Chondrocyte (in vitro differentiated cells): ENCODE measurements at places on chromosomes 11 and 22. TPM values are rescaled to one million over a fixed set of nuclear protein-coding genes. Genes with fewer than 3 reads are reported as not detected.
A peak's percentile ranks its signal among the peaks of the same experiment; 100 is the strongest.

Gene POTEH
- total RNA-seq, result not detected in 3 replicates

Gene CHRNA10
- 0.75 to 1.2 TPM (median 0.79 TPM) in 3 replicates for total RNA-seq

DNA sequence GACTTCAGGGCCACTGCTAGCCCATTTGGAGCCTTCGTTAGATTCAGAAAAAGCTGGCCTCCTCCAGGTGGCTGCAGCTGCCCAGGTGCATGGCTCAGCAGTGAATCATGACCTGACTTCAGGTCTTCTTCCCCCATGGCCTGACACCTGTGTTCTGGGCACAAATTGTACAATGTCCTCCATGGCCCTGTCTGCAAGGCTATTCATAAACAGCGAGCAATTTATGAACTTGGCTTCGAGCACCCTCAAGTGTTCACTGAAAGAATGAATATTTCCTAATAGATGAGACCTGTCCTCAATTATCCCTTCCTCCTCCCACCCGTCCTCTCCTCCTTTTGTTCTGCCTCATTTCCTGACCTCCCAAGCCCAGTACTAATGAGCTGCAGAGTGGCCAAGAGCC is 12.2 kb upstream of the VPS37C start:
- H3K27me3 ChIP-seq, result peaks cover 44% of the 10 kb centered on the region
- H3K36me3 ChIP-seq, result peaks cover 1% of the 10 kb centered on the region
- H3K4me3 ChIP-seq, result no peak overlapping the region

- H3K4me3 ChIP-seq, result no peak overlapping the region
- H3K4me1 ChIP-seq, result peaks cover 14% of the 10 kb centered on the region
- H3K36me3 ChIP-seq, result no peaks in the 10 kb centered on the region
- peak; percentile 52 for DNase-seq
- peaks cover 3% of the 10 kb centered on the region for H3K27me3 ChIP-seq
- H3K27ac ChIP-seq, result no peak overlapping the region
Observed at GRCh38 chr11:2744166-2744565, 44.4 kb upstream of the KCNQ1OT1 start.

Gene OR51B2
- total RNA-seq, result not detected in 3 replicates

Gene DEFB131B
- not detected in 3 replicates for total RNA-seq

Gene KREMEN1
- total RNA-seq, result 5.0 to 7.3 TPM (median 7.3 TPM) in 3 replicates

DNA sequence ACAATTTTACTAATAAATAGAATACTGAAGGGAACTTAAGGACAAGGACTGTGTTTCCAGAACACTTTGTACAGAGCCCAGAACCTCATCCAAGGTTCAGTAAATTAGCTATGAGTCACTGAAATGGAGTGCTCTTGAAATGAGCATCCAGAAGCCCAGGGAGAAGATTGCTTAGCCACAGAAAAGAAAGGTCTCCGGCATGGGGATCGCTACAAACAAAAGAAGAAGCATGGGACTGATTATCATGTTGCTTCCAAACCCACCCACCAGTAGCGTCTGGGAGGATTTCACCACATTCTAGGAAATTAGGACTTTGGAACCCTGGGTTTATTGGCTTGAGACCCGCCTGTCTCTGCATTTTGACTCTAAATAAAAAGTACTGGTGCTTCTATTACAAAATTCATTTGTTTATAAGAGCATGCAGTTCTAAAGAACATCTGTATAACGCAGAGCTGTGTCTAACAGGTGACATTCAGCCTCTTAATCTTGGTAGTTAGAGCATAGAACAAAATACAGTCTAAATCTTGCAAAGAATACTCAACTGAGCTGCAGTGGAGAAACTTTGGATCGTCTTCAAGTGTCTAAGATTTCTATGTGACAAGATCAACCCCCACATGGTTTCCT is 35.9 kb upstream of the SESN3 start:
- H3K4me1 ChIP-seq, result peaks cover 4% of the 10 kb centered on the region
- no peaks in the 10 kb centered on the region for H3K27me3 ChIP-seq
- no peaks in the 10 kb centered on the region for H3K36me3 ChIP-seq
- DNase-seq, result no peak
- no peak overlapping the region for H3K4me3 ChIP-seq

DNA sequence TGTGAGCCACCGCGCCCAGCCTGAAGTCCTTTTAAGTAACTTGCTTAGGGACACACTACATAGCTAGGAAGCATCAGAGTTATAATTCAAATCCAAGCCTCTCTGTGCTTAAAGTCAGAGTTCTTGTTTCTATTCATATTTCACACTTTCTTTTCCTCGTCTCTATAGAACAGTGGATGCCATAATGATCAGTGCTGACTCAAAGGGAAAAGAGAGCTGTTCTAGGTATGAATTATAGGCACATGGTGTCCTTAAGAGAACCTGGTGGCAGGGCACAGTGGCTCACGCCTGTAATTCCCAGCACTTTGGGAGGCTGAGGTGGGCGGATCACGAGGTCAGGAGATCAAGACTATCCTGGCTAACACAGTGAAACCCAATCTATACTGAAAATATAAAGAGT is 400.2 kb upstream of the DDI1 start:
- peaks cover 19% of the 10 kb centered on the region for H3K4me1 ChIP-seq
- no peaks in the 10 kb centered on the region for H3K36me3 ChIP-seq
- no peaks in the 10 kb centered on the region for H3K27me3 ChIP-seq
- no peak overlapping the region for H3K4me3 ChIP-seq

Gene KIF18A
- 2.6 to 3.0 TPM (median 2.9 TPM) in 3 replicates for total RNA-seq
